Esophagus squamous epithelium (tissue), 5 donors: ENCODE measurements at places on chromosomes 5 and 9.

DNA sequence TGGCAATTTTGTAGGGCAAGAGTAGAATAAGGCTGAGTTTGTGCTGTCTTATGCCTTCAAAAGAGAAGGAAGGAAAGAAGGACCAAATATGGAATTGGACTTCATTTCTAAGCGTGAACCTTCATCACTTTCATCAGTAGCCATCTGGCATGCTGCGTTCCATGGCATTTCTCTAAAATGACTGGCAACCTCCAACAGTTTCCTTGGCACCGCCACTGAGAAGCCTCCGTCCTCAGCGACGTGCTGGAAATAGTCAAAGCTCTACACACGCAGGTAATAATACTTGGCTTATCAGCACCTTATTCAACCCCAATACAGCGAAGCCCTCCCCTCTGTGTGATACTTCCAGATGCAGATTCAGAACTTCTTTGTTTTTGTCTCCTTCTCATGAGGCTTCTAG, 169.7 kb upstream of the CD180 start:
- no peak for DNase-seq

GRCh38 chr5:112708103-112708622, 29.5 kb upstream of the APC start:
- no peak for DNase-seq

DNA sequence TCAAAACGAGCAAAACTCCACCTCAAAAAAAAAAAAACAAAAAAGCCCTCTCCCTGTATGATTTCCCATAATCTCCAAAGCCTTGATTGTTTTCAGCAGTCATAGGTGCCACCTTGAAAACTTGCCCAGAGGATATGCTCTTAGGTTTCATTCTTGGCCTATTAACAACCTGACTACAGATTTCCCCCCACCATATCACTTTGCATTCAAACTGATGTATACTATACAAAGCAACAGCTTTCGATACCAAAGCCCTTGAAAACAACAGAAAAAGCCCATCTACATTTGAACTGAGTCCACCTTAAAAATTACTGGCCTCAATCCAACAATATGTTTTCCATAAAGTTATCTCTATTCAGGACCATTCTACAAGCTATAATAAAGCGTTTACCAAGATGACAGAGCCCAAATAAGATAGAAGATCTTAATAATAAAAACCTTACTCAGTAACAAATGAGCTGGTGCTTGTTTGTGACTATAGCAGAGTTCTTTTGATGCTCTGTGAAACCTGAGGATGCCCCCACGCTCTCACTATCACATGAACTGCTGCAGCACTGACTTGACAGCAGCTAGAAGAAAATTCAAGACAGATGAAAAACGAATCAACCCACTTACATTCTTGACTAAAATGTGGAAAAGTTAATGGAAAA, 44.4 kb downstream of the FNBP1 start:
- DNase-seq = no peak

- no peak for DNase-seq
These were observed 362.8 kb downstream of the SEMA5A start for GRCh38 chr5:9182899-9183695.

GRCh38 chr5:148969291-148969690, 93.6 kb downstream of the SH3TC2 start:
- no peak for DNase-seq

DNA sequence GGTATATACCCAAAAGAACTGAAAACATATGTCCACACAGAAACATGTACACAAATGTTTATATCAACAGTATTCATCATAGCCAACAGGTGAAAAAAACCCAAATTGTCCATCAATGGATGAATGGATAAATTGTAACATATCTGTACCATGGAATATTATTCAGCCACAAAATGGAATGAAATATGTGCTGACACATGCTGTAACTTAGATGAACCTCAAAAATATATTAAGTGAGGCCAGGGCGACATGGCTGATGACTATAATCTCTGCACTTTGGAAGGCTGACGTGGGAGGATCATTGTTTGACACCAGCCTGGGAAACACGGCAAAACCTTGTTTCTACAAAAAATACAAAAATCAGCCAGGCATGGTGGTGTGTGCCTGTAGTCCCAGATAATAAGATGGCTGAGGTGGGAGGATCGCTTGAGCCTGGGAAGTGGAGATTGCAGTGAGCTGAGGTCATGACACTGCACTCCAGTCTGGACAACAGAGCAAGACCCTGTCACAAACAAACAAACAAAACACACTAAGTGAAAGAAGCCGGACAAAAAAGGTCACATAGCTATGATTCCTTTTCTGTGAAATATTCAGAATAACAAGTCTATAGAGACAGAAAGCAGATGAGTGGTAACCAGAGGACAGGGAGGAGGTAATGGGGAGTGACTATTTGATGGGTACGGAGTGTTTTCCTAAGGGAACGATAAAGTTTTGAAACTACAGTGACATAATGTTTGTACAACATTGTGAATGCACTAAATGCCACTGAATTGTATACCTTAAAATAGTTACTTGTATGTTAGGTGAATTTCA, 11.4 kb downstream of the KYAT1 start:
- no peak for DNase-seq

GRCh38 chr9:34419716-34420504, 38.5 kb downstream of the FAM219A start:
- no peak for DNase-seq

DNA sequence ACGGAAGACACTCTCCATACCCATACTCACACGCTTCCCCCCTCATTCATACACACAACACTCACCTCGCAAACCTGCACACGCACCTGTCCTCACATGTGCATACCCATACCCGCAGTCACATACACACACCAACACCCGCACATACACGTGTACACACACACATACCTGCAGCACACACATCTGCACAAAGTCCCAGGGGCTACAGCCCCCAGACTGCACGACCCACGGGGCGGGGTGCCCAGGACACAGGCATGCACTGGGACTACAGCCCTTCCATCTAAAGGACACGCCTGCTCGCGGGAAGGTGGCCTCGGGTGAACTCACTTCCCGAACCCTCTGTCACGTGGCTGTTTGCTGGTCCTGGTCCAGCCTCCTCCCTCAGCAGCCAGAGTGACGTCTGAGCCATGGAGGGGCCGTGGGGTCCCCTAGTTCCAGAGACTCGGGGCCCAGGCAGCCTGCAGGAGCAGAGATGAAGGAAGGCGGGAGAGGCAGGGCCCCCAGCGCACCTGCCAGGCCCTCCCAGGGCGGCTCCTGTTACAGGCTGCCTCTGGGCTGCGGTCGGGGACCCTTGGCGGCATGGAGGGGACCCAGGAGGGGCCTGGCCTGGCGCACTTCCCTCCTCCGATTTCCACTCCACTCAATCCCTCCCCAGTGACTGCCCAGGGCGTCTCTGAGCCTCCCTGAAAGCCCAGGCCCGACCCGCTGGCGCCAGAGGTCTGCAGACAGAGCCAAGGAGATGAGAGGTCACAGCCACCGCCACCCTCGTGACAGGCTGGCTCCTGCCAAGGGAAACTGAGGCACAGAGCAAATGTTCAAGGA, 8.1 kb downstream of the SLC12A7 start:
- no peak for DNase-seq

- DNase-seq = no peak
These were observed 13.3 kb upstream of the GLRX start for GRCh38 chr5:95835682-95836385.

DNA sequence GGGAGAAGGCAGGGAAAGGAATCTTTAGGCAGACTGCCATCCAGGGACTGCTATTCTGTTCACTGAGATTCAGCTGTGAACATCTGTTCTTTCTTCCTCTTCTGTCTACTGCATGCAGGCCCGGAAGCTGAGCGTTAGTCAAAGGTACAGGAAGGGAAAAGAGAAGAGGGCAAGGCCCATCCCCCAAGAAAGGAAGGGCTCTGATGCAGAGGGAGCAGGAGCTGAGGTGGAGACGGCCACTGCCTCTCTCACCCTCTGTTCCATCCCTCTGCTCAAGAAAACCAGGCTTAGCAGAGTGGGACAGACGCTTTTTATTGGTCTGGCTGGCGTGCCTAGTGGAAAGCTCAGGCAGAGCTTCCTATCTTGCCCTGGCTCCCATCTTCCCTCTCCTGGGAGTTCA, 57.6 kb downstream of the PFDN1 start:
- DNase-seq = no peak

GRCh38 chr9:135693265-135693664, 6.0 kb downstream of the SOHLH1 start:
- no peak for DNase-seq

DNA sequence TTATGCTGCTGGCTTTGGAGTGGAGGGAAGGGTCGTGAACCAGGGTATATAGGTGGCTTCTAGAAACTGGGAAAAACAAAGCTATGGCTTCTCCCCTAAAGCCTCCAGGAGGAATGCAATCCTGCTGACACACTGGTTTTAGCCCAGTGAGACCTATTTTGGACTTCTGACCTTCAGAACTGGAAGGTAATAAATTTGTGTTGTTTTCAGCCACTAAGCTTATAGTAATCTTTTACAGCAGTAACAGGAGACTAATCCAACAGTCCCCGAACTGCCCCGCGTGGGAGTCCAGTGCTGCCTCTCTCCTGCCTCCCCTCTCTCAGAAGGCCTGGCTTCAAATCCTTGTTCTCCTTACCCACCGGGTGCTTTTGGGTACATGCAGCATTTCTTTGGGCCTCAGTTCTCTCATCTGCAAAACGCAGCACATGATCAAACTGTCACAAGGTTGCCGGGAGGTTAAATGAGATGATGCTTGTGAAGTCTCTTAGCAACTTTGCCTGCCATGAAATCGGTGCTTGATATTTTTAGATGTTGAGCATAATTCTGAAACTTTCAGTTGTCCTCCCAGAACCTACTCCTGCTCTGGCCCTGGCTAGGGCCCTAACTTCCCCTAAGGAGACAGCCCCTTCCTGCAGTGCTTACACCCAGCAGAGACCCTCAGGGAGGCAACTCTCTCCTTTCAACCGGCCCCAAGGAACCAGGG, 127.3 kb upstream of the BOD1 start:
- DNase-seq = no peak

- DNase-seq = no peak
These were observed 276.8 kb downstream of the MCTP1 start for GRCh38 chr5:95007921-95008597.

GRCh38 chr5:143665866-143666265, 146.1 kb upstream of the HMHB1 start:
- no peak for DNase-seq

- no peak for DNase-seq
These were observed 128.9 kb upstream of the ERCC6L2 start for GRCh38 chr9:95746408-95747180.

DNA sequence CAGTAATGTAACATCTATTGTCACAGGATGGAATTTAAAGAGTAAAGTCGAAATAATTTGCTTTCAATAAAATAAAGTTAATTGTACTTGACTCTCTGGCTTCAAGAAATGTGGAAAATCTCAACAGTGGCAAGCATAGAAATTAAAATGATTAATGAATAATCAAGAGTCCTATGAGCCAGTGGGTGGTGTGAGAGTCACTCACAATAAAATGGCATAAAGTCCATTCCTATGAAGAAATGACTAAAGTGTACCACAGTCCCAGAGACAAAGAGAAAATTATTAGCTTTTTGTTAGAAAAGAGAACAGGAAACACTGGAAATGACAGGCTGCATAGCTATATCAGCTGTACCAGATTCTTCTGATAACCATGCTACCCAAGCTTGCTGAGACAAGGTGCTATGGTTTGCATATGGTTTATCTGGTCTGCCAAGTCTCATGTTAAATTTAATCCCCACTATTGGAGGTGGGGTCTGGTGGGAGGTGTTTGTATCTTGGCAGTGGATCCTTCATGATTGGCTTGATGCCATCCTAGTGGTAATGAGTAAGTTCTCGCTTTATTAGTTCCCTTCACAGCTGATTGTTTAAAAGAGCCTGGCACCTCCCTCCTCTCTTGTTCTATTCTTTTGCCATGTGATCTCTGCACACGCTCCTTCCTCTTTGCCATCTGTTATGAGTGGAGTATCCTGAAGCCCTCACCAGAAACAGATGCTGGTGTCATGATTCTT, 647.7 kb upstream of the ITGA1 start:
- no peak for DNase-seq

DNA sequence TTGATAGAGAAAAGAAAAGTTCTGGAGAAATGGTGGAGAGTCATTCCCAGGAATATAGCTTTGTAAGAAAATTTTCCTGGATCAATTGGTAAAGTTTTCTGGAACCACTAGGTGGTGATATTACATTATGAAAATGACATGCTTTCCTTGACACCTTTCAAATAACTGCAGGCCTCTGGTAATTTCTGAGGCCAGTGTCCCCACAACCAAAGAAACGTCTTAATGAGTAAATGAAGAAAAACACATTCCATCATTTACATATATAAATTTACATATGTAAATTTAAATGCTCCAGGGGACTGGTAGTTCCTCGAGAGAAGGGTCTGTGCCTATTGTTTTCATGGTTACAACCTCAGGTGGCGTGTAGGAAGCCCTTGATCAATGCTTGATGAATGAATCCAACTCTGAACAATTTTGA, 17.2 kb upstream of the RGS3 start:
- DNase-seq = no peak

GRCh38 chr5:99102073-99102697, 173.4 kb upstream of the CHD1 start:
- no peak for DNase-seq

GRCh38 chr5:25009063-25009462, 364.3 kb upstream of the CDH10 start:
- DNase-seq = no peak

DNA sequence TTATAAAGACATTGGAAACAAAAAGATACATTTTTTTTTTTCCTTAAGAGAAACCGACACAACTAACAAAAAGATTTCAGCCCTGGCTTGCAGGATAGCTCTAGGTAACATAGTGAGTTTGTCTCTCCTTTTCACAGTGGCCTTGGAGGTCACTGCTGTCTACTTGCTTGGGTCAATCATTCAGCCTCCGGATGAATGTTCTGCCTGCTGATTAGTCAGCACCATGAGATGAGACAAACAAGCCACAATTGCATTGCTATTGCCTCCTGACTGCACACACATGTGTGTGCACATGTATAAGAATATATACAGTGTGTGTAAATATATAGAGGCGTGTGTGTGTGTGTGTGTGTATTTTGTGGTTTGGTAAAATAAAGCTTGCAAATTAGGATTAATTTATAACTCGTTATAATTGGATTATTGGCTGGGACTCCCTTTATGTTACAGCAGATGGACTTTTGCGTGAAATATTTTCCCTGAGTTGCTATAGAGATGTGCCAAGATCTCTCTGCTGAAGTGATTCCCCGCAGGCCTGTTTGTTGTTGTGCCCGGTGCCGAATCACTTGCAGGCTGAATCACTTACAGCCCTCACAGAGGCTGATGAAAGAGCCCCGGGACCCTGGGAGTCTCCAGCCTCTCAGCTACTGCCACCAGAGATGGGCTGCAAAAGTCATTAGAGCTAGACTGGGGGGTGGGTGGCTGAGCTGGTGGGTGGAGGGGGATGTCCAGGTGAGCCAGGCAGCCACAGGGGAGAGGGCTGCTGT, 161.2 kb downstream of the FGF18 start:
- no peak for DNase-seq
